CD4-positive, CD25-positive, alpha-beta regulatory T cell (primary cell): ENCODE measurements at places on chromosomes 6 and 20. TPM values are rescaled to one million over a fixed set of nuclear protein-coding genes. Genes with fewer than 3 reads are reported as not detected.

- no peak for DNase-seq
These were observed 289.2 kb upstream of the RNF24 start for GRCh38 chr20:4304601-4305000.

DNA sequence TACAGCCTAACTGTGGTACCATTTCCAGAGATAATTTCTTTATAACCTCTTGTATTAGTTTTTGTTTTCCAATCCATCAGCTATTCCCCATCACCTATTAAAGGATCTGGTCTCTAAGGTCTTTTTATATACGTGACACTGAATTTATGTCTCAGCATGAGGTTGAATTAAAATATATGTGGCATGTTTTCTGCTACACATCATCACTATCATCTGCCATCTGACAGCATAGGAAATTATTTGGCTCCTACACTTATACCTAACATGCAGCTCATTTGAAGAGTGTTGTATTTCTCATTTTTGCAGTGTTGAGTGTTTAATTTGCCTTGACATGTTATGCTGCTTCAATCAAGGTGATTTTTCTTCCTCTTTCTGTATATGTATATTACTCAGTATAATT lies 100.3 kb downstream of the LIN28B start:
- no peak for DNase-seq

DNA sequence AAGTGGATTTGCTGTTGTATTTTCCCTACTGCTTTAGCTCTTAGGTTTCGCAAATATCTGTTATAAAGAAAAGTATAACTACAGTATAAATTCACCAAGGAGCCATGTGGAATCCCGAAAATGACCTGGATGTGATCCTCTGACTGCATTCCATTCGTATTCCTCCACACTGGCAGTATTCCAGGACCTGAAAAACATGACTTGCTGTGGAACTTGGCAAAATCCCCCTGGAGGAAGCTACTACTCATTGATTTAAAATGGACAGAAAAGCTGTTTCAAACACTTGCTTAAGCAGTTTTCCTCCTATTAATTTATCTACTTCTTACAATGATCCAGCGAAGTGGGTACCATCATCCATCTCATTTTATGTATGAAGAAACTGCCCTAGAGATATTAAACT lies 13.3 kb upstream of the ENPP5 start:
- no peak for DNase-seq

The CSNK2A1 gene
- polyA plus RNA-seq = 57.5 TPM

The SERINC1 gene
- polyA plus RNA-seq = 186 TPM

The TCP11 gene
- polyA plus RNA-seq = not detected
